ENCODE measurements at places on chromosomes 4 and X.

- no peak for DNase-seq
Observed at GRCh38 chr4:106583567-106583966, 215.0 kb upstream of the GIMD1 start.

- no peak for DNase-seq
Observed at GRCh38 chrX:1239681-1240142, 27.3 kb upstream of the CRLF2 start.

GRCh38 chrX:47540754-47541538 lies 20.1 kb upstream of the ARAF start:
- DNase-seq = peak; percentile 61

GRCh38 chrX:8043546-8043945 lies 116.3 kb upstream of the PNPLA4 start:
- DNase-seq = no peak

DNA sequence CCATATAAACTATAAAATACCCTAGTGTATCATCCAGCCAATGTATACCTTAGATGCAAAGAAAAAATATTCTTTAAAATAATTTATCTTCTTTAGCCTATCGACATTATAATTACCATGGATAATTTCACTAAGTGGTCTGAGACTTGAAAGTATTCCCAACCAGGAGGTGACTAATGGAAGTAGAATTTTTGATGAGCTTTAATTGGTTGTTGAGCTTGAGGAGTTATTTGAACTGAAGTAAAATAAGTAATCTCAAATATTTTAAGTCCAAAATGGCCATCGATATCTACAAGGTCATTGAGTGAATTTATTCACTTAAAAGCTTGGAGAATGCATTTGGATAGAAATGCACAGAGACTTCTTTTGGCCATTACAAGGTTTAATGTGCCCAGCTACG lies 436.2 kb downstream of the TLL1 start:
- no peak for DNase-seq

GRCh38 chr4:121353213-121353612 lies 27.6 kb downstream of the QRFPR start:
- no peak for DNase-seq

- no peak for DNase-seq
Observed at GRCh38 chr4:79174490-79175252, 151.2 kb downstream of the NAA11 start.

- no peak for DNase-seq
Observed at GRCh38 chr4:29423836-29424721, 1296.1 kb upstream of the PCDH7 start.

DNA sequence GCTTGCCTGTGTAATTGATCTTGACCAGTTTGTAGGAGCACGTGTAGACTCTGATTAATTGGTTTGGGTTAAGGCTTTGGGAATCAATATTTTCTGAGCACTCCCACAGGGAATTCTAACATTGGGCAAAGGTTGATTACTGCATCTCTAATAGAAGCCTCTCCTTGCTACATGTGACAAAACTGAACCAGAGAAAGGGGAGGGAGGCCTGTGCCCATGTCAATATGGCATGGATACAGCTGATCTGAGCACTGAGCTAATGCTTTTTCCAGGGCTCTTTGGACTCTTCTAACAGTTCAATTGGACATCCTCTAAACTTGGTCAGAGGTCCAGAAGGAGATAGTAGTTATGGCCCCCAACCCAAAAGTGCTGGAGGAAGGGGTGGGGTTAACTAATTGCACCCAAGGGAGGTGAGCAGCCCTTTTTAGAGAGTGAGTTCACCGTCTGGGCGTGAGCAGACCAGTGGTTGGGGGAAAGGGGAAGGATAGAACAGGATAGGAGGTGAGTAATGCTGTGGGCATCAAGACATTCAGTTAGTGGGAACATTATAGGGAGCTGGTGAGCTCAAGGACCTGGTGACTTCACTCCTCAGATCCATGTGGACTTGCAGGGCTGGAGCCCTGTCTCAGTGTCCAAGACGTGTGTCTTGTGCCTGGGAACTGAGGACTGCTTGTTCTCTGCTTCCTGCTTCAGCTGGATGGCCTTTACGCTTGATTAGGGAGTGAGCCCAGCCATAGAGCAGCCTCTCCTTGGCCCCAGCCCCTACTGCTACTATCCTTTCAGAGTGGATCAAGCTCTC lies 22.8 kb downstream of the MSN start:
- no peak for DNase-seq

DNA sequence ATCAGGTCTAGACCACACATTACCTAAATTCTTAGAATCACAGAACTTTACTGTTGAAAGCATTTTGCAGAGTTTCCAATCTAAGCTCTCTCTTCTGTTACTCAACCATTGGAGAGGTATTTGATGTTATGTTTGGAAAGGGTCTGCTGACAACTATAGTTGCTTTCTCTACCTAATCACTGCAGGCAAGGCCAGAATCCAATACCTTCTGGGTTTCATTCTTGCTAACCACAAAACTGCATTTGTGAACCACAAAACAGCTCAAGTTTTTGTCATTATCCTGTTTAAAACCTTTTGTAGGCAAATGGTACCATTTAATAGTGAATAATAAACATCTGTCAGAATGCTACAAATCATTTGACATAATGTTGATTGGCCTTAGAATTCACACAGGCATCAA lies 380.1 kb downstream of the GASK1B start:
- no peak for DNase-seq

DNA sequence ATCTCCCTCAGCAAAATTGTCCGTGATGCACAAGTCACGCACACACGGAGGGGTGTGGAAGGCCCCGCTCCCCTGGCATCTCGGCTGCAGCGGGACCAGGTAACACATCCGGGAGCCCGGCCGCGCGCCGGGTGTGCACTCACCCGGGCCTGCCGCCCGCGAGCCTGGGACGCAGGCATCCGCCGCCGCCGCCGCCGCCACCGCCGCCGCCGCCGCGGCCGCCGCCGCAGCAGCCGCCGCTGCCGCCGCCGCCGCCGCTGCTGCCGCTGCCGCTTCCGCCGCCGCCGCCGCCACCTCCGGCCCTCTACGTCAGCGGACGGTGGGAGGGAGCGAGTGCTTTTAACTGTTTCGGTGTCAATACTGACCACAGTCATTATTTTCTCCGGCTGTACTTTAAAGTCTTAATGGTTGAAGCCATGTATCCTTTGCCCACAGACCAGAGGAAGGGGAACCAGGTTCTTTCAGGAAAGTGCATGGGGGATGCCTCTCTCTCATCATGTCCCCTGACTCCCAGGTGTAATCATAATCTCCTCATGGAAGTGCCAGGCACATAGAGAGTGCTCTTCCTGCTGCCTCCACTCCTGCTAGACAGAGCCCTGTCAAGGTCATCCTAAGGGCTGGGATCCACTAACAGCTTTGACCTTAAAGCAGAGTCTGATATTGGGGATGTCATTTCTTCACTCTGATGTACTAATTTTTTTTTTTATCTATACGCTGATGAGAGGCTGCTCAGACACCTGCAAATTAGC lies 38.0 kb downstream of the MAGEE2 start:
- peak; percentile 34 for DNase-seq

DNA sequence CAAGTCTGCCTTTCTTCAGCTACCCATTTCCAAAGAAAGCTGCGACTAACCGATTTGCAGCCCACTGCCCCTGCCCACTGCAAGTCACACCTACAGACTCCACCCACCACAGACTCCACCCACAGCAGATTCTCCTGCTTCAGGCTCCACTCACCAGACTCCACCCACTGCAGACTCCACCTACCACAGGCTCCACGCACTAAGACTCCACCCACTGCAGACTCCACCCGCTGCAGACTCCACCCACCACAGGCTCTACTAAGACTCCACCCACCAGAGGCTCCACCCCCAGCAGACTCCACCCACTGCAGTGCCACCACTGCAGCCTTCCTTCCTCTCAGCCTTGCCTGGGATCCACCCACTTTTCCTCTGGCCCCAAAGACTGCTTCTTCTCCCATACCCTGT lies 41.3 kb downstream of the ABLIM2 start:
- DNase-seq = no peak

- no peak for DNase-seq
Observed at GRCh38 chr4:73735231-73735630, 5.1 kb upstream of the CXCL8 start.

GRCh38 chrX:68912113-68912512 lies 83.3 kb downstream of the EFNB1 start:
- DNase-seq = no peak

All from NCI-H1105 (cell line).